Activated CD8-positive, alpha-beta memory T cell treated with anti-CD3 and anti-CD28 coated beads, Interleukin-2, amount 10 ng/mL, durations not matched to agents 7 days and 5 days (primary cell): ENCODE measurements at places on chromosomes 4 and X. TPM values are rescaled to one million over a fixed set of nuclear protein-coding genes. Genes with fewer than 3 reads are reported as not detected.

GRCh38 chr4:7831330-7831729, 108.3 kb downstream of the AFAP1 start:
- H3K36me3 ChIP-seq = peaks cover 19% of the 10 kb centered on the region
- H3K27ac ChIP-seq = peak overlapping the region; percentile 53
- peaks cover 48% of the 10 kb centered on the region for H3K4me1 ChIP-seq

- no peaks in the 10 kb centered on the region for H3K36me3 ChIP-seq
- H3K27me3 ChIP-seq = no peaks in the 10 kb centered on the region
- H3K4me1 ChIP-seq = no peaks in the 10 kb centered on the region
These were observed 46.9 kb upstream of the MAP9 start for GRCh38 chr4:155423671-155424070.

GRCh38 chrX:43677993-43678392, 21.9 kb downstream of the MAOA start:
- no peak overlapping the region for H3K27ac ChIP-seq
- no peaks in the 10 kb centered on the region for H3K4me1 ChIP-seq
- no peak overlapping the region for H3K4me3 ChIP-seq
- H3K36me3 ChIP-seq = no peaks in the 10 kb centered on the region
- H3K27me3 ChIP-seq = no peaks in the 10 kb centered on the region

The GC gene
- total RNA-seq = not detected
